ENCODE measurements at places on chromosomes 3 and 15.

GRCh38 chr3:194181612-194182529 lies 45.9 kb downstream of the HES1 start:
- DNase-seq, result no peak

GRCh38 chr3:140470962-140471361 lies 206.9 kb upstream of the TRIM42 start:
- peak; percentile 36 for DNase-seq

GRCh38 chr15:31477301-31477700 lies 150.7 kb downstream of the KLF13 start:
- DNase-seq, result no peak

- no peak for DNase-seq
Measured at GRCh38 chr15:59303633-59304032, 69.0 kb downstream of the MYO1E start.

DNA sequence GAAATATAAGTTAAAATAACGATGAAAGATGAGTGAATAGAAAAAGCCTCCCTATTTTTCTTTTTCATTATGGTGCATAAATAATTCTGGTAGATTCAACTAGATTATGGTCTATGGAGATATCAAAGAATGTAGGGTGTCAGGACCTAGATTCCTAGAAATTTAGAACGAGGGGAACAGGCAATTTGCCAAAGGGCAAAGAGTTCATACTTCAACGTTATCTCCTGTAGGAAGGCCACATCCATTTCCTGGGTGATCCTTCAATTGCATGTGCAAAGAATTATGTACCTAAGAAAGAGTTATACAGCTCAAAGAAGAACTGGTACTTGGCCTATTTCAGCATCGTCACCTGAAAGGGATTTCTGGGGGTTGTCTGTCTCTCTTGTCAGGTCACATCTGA lies 351.8 kb downstream of the FOXP1 start:
- no peak for DNase-seq

DNA sequence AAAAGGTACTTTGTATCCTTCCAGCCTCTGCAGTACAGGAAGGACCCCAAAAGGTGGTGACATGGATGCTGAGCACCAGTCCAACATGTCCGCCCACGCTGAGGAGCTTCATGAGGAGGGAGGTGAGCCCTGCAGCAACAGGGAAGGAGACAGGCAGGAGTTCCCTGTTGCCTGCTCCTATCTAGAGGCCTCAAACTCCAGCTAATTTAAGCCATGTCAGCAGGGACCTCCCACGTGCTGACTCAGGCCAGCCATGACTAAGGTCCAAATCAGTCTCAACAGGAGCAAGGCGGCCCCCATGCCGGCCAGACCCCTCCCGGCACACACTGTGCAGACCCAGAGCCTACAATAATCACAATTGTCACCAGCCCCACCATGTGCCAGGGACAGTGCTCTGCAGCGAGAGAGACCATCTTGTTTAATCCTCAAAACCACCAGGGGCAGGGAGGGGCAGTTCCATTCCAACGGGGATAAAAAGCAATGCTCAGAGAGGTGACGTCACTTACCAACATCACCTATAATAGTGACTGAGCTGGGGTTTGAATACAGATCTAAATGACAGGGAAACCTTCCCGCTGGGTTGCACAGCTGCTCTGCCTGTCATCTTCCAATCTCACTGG lies 54.5 kb upstream of the GATA2 start:
- peak; percentile 72 for DNase-seq

GRCh38 chr3:144128108-144128892 lies 156.7 kb downstream of the DIPK2A start:
- DNase-seq, result no peak

DNA sequence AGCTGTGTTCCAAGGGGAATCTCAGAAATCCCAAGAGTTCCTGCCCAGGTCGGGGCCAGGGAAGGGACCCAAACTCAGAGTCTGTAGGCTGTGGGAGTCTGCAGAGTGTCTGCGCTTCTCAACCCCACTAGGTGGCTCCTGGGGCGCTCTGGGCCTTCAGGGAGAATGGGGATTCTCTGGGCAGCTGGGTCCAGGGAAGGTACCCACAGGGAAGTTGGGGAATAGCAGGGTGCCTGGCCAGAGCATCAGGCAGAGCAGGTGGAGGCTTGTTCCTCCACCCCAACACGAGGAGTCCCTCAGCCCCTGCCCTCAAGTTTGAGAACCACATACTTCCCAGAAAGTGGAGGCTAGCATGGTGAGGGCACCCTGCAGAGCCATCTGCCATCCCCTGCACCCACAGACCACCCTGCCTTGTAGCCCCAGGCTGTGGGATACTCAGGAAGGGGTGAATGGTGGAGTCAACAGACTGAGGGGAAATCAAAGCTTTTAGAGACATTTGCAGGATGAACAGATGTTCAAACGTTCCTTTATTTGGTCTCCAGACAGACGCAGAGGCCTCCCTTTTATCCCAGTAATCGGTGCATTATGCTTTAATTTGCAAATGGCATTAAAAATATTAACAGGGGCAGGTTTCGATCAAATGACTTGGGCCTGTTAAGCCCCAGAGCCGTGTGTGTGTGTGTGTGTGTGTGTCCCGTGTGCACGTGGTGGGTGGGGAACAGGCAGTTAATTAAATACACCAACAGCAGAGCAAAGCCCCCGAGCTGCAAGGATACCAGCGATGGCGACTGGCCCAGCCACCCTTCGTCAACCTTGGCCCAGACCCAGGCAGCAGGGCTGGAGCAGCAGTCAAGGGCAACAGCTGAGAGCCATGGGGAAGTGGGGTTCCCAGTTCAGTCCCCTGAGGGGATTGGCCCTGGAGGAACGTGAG lies 57.7 kb downstream of the DNAJB8 start:
- no peak for DNase-seq

GRCh38 chr15:38414357-38414756 lies 39.6 kb upstream of the FAM98B start:
- peak; percentile 77 for DNase-seq

GRCh38 chr15:75733761-75734651 lies 21.4 kb upstream of the CSPG4 start:
- no peak for DNase-seq

All from fibroblast of skin of scalp (primary cell).